Anterior cingulate cortex (tissue), 58 donors: ENCODE measurements at places on chromosomes 5 and 9.

GRCh38 chr5:17748941-17749340 is 114.7 kb downstream of the TAF11L14 start:
- no peak for DNase-seq

DNA sequence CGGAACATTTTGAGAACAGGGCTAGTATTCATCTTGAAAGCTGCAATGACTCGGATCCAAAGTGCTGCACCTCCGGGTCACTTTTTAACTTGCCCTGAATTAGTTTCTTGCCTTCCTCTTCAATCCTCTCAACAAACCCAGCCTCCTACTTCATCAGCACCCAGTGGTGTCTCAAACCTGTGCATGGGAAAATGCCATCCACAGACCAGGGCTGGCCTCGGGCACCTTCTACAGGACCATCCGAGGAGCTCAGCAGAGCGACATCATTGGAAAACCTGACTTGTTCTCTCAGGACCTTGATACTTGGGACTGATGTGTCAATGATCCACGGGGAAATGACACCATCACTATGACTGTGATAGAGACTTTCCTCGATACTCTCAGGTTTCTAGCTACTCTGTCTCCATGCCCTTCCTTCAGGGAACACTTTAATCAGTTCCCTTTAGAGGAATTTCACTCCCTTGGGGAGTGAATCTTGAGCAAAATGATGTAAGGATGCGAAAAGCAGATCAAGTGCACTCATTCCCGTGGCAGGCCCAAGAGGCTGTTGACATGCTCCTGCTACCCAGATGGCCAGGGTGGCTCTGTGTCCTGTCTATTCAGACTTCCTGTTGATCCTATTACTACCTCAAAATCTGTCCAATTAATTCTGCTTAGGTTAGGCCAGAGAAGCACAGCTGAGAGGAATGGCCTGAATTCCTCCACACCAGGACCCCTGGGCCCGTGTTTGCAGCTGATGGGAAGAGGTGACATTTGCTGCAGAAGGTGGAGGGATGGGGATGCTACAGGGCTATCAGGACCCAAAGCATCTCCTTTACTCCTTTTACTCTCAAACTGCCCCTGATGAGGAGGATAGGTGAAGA is 96.5 kb upstream of the SLC25A48 start:
- no peak for DNase-seq

- DNase-seq = no peak
Observed at GRCh38 chr5:116733991-116734975, 159.7 kb upstream of the SEMA6A start.

- DNase-seq = no peak
Observed at GRCh38 chr5:62496876-62497275, 81.7 kb upstream of the LRRC70 start.

- DNase-seq = no peak
Observed at GRCh38 chr5:128276537-128277216, 193.1 kb downstream of the SLC12A2 start.

DNA sequence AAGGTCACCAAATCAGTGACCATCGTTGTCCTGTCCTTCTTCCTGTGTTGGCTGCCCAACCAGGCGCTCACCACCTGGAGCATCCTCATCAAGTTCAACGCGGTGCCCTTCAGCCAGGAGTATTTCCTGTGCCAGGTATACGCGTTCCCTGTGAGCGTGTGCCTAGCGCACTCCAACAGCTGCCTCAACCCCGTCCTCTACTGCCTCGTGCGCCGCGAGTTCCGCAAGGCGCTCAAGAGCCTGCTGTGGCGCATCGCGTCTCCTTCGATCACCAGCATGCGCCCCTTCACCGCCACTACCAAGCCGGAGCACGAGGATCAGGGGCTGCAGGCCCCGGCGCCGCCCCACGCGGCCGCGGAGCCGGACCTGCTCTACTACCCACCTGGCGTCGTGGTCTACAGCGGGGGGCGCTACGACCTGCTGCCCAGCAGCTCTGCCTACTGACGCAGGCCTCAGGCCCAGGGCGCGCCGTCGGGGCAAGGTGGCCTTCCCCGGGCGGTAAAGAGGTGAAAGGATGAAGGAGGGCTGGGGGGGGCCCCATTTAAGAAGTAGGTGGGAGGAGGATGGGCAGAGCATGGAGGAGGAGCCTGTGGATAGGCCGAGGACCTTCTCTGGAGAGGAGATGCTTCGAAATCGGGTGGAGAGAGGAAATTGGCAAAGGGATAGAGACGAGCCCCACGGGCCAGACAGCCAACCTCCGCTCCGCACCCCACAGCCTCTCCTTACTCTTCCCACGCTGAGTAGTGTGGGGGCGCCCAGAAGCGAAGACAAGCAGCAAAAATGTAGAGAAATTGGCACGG is 1.7 kb downstream of the RXFP3 start:
- no peak for DNase-seq

DNA sequence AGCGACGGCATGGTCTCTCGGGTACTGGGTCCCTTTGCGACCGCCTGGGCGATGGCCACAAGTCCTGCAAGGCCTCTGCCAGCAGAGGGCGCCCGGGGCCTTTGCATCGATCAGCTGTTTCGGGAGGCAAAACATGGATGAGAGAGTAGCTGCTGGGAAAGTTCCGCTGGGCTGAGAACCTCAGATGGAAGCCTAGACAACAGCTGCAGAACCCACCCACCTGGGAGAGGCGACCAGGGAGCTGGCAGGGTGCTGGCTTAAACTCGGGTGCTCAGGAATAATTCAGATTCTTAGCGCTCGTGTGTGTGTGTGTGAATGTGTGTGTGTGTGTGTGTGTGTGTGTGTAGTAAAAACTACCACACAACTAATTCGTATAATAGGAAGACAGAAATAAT is 50.0 kb downstream of the TRIM32 start:
- DNase-seq = peak; percentile 73

GRCh38 chr5:72034770-72035169 is 72.5 kb upstream of the MAP1B start:
- DNase-seq = no peak

DNA sequence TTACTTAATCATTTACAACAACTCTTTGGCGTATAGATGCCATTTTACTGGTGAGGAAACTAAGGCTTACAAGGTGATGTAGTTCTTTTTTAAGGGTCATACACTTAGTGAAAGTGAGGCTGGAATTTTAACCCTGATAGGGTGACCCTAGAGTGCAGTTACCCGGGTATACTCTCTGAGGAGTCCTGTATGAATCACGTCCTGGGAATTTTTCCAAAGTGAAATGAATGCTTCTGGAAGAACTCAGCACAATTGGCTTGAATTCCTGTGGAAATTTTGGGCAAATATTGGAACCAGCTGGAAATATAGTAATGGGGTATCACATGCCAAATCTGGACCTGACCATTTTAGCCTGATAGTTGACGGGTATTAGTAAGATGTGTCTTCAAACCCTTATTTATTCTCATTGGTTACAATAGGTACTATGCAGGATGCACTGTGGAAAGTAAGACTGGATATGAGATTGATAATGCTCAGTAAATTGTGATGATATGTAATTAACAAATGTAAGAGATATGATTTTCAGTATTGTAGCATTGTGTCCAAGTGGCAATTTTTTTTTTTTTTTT is 14.8 kb downstream of the SUB1 start:
- DNase-seq = no peak

DNA sequence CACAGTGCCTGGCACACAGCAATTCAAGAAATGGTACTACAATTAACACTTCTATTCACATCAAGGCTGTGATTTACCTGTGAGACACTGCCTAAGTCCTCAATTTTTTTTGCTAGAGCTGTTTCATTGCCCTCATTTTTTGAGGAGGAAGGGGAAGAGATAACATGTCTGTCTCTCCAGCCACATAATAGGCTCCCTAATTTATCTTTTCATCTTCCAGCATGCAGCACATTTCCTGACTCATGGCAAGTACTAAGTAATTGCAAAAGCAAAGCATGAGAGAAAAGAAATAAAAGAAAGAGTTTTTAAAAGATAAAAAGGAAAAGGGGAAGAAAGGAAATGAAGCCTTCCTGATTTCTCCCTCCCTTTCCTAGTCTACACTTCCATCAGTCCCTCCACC is 26.9 kb upstream of the RNF38 start:
- DNase-seq = no peak

- no peak for DNase-seq
Observed at GRCh38 chr9:137552022-137552768, 516 bp downstream of the MRPL41 start.

- DNase-seq = no peak
Observed at GRCh38 chr5:113495422-113495841, 7.2 kb upstream of the MCC start.
